ENCODE measurements at places on chromosomes 13 and 19. TPM values are rescaled to one million over a fixed set of nuclear protein-coding genes. Genes with fewer than 3 reads are reported as not detected.
A peak's percentile ranks its signal among the peaks of the same experiment; 100 is the strongest.

The MAP3K10 gene
- polyA plus RNA-seq, result 10.7 TPM

DNA sequence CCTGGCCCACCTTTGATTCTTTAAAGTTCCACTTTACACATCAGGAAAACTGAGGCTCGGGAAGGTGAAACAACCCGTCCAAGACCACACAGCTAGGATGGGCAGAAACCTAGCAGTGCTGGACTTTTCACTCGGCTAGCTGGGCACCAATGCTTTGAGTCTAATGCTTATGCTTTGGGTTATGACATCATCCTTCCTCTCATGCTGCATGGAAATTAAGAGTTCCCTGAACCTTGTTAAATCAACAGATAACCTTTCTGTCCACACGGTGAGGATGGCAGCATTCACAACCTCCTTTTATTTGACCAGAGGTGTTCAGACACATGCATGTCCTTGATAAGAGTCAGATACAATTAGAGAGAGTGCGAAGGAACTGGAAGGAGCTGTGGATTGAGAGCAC lies 138.4 kb downstream of the UQCRFS1 start:
- no peak for DNase-seq

DNA sequence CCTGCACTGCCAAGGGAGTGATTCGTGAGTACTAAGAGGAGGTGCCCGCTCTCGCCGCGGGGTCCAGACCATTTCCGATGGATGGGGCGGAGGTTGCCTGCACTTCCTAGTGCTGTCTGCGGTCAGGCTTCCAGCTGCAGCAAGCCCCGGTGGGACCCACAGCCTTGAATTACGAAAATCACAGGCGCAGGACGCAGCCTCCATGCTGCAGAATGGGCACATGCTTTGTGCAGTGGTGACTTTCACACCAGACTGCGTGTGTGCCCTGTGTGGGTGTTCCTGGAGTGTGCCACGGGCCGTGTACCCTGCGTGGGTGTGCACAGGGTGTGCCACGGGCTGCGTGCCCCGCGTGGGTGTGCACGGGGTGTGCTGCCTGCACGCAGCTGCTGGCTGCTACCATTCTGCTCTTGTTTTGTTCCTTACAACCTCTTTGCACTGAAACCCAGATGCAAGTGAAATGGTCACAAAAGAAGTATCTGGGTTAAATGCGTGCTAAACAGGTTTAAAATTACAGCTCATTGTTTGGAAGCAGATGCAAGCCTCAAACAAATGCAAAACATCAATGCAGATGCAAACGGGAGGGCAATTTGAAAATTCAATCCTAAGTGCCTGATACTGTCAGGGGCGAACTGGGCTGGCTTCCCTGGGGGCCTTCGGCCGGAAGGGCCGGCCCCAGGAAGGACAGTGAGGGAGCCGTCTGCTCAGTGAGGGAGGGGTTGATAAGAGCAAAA lies 221.2 kb upstream of the SOX1 start:
- DNase-seq, result no peak

The ZNF497 gene
- polyA plus RNA-seq, result 0.13 TPM

DNA sequence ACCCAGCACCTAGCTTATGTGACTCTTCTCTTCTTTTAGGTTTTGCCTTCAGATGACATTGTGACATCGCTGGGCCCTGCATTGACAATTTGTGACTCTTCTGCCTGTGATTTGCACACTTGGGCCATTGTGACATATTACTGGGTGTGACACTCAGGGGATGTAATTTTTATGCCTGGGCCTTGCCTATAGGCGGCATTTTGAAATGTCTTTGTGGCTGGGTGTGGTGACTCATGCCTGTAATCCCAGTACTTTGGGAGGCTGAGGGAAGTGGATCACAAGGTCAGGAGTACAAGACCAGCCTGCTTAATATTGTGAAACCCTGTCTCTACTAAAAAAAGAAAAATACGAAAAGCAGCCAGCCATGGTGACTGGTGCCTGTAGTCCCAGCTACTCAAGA lies 28.4 kb upstream of the ZNF681 start:
- no peak for DNase-seq

DNA sequence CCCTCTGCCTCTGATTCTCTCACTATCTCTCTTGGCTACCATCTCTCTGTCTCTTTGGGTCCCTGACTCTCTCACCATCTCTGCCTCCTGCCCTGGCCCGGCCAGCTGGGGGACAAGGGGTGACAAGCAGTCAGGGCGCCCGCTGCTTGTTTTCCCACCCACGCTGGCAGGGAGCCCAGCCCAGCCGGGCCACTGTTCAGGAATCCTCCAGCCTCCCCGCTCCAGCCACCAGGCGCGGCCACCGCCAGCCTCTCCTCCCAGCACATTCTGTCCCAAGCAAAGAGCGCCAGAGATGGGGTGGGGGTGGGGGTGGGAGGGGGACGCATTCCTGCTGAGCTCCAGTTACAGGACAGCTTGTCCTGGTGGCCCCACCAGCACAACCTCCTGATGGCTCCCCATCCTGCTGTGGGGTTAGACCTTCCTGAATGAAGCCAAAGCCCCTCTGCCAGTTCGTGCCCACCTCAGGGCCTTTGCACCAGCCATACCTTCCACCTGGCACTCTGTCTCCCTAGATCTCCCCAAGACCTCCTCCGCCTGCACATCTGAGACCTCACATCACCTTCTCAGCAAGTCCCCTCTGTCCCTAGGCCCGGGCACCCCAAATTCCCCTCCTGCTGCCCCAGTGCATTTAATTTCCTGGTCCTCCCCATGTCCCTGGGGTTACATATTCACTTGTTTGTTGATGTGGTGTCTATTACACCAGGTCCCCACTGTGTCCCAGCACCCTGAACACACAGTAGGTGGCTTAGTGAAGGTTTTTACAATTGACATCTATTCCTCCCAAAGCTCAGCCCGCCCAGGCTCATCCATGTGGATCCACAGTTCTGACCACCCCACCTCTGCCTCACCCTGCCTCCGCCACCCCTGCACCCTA lies 12.5 kb downstream of the ARRDC2 start:
- DNase-seq, result peak; percentile 99

- peak; percentile 66 for DNase-seq
Observed at GRCh38 chr19:22532388-22533300, 101.5 kb upstream of the ZNF492 start.

- no peak for DNase-seq
Observed at GRCh38 chr13:98203646-98204326, 26.7 kb upstream of the RNF113B start.

The FBN3 gene
- polyA plus RNA-seq, result 0.01 TPM

The SCN1B gene
- 282 TPM for polyA plus RNA-seq

The STAP2 gene
- 0.31 TPM for polyA plus RNA-seq

- no peak for DNase-seq
Observed at GRCh38 chr19:49223472-49223871, 65.9 kb downstream of the TRPM4 start.

The FCAR gene
- 0.04 TPM for polyA plus RNA-seq

DNA sequence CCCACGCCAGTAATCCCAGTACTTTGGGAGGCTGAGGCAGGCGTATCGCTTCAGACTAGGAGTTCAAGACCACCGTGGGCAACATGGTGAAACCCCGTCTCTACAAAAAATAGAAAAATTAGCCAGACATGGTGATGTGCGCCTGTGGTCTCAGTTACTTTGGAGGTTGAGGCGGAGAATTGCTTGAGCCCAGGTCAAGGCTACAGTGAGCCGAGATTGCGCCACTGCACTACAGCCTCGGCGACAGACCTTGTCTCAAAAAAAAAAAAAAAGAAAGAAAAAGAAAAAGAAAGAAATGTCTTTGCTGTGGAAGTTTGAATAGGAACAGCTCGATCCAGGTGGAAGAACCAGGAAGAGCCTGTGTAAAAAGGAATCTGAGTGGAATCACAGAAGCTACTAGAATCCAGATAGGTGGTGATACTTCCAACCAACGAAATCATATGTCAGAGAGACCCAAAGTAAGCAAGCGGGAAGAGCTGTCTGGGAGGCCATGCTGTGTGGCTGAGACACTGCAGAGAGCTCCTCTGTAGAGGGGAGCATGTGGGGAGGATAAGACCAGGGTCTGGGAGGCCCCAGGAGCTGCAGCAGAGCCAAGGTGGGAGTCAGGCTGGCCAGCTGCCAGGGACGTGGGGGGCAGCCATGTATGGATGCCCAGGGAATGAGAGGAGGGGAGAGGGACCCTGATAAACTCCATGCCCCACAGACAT lies 21.1 kb downstream of the LATS2 start:
- DNase-seq, result no peak

- no peak for DNase-seq
Observed at GRCh38 chr13:107811233-107812013, 403.9 kb downstream of the LIG4 start.

GRCh38 chr19:56918682-56919307 lies 78.3 kb upstream of the PEG3 start:
- no peak for DNase-seq

The SHANK1 gene
- not detected for polyA plus RNA-seq

DNA sequence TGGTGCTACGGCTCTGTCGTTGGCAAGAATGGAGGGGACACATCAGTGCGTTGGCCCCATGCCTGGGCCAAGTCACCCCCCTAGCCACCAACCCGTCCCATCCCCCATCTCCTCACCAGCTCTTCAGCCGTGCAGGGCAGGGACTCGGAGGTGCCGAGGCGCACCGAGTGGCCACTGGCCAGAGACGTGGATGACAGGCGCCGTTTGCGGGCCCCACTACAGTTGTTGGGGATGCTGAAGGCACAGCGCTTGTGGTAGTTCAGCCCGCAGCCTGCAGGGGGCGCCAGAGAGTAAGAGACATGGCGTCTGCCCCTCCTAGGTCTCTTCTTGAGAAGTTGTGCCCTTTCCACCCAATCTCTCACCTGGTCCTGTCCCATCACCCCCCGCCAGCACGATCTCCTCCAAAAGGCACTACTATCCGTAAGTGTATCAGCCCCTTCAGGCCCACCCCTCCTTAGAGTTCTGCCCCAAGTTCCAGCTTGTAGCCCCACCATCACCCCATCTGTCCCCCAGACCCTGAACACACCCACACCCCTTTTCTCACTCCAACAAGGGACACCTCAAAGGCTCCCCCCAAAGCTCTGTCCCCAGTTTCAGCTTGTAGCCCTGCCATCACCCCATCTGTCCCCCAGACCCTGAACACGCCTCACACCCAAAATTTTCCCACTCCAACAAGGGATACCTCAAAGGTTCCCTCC lies 12.4 kb downstream of the PRKD2 start:
- peak; percentile 76 for DNase-seq

The DNAJB1 gene
- 32.0 TPM for polyA plus RNA-seq

DNA sequence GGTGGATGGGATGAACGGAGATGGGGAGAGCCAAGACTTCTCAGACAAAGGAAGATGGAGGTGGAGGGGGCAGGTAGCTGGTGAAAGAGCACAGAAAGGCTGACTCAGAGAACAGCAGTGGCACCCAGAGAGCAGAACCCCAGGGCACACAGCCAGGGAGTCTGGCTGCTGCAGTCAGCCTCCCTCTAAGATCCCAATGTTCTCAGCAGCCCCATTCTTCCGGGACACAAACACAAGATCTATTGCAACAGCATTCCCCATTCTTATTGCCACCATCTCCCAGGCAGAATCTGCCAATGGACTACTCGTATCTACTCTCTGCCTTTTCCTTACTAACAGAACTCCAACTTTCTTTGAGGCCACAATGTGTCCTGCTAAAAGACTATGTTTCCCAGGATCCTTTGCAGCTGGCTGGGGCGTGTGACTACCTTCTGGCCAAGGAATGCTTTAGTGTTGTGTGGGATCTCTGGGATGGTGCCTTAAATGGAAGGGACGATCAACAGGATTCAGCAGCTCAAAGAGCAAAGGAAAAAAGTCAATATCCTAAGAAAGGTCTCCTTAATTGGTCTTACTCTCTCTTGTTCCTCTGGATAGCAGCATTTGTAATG lies 7.5 kb downstream of the THAP8 start:
- no peak for DNase-seq

The SLC25A41 gene
- polyA plus RNA-seq, result 0.43 TPM

DNA sequence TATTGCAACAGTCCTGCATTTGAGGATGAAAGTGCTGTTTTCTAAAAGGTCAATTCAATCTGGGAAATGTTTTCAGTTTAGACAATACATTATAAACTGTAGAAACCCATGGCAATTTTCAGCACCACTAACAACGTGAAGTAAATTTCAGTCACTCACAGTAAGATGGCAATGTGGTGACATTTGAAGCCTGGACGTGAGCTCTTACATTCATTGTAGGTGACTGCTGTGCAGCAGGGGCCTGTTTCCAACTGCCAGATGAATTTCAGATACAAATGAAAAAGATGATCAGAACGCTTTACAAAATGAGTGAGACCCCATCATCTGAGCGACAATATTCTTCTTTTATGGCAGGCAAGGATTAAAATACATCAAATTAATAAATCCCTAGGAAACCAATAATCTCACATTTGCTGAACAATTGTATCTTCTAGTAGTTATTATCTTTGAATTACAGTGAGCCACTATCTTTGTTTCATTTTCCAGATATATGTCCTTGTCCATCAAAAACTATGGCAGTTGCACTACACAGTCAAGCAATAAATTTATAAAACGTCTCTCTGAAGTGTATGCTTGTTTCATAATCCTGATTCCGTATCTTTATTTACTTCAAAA lies 1816.8 kb downstream of the OLFM4 start:
- no peak for DNase-seq
